GOT3 (cell line): ENCODE measurements at places on chromosomes 5 and 9.

DNA sequence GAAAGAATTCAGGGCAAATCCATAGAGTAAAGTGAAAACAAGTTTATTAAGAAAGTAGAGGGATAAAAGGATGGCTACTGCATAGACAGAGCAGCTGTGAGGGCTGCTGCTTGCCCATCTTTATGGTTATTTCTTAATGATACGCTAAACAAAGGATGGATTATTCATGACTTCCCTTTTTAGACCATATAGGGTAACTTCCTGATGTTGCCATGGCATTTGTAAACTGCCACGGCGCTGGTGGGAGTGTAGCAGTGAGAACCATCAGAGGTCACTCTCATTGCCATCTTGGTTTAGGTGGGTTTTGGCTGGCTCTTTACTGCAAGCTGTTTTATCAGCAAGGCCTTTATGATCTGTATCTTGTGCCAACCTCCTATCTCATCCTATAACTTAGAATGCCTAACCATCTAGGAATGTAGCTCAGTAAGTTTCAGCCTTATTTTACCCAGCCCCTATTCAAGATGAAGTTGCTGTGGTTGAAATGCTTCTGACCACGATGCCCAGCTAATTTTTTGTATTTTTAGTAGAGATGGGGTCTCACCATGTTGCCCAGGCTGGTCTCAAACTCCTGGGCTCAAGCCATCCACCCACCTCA, 42.1 kb downstream of the RFK start:
- no peak for DNase-seq

DNA sequence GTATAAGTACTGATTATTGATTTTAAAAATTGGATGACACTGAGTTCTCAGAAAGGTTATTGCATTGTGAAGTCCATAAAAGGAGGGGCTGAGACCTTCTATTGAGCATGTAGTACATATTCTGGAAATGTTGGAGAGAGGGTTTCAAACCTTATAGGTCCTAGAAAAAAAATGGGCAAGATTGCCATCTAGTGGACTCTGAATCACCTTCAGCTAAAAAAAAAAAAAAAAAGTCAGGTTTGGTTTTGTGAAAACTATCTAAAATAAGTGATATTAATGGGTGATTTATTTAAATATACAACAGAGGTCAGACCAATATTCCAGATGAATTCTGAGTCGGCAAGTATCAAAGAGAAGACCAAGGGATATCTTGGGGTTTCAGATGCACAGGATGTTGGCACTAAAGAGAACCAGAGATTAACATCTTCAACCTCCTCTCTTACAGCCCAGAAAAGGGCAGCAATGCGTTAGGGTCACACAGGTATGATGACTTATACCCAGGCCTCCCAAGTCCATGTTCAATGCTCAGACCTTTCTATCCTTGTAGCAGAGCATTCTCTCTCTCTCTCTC, 109.8 kb upstream of the NMUR2 start:
- no peak for DNase-seq

- no peak for DNase-seq
Measured at GRCh38 chr9:100590481-100590880, 12.6 kb downstream of the CAVIN4 start.

GRCh38 chr5:127907907-127908306, 175.7 kb upstream of the SLC12A2 start:
- no peak for DNase-seq

DNA sequence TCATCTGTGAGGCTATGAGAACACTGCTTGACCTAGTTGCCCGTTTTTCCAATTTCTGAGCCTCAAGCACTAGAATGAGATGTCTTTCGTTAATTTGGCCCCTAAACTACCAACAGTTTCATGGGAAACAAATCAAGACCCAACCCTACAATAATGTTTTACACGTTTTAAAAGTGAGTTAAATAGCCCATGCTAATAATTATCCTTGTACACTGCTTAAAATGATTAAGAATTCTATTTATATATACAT, 2.3 kb upstream of the NR3C1 start:
- DNase-seq = no peak

DNA sequence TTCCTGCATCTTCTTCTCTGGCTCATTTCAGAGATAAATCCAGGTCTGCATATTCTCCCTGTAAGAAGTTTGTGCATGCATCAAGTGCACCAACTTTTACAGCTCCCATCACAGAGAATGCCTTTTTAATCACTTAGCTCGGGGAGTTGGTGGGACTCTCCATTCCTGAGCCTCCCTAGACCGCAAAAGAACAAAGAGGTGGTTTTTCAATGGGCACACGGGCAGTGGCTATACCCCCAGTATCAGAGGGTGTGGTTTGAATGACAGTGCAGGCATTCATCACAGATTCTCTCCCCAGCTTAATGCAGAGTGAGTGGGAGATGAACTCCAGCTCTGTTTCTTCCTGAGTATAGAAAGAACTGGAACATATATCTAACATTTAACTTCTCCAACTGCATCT, 264.7 kb upstream of the NR4A3 start:
- no peak for DNase-seq
